Chondrocyte (in vitro differentiated cells): ENCODE measurements at places on chromosomes 6 and 20.

GRCh38 chr6:33751771-33752645, 5.3 kb upstream of the IP6K3 start:
- no peak for DNase-seq

- no peak for DNase-seq
Observed at GRCh38 chr20:50415516-50416268, 94.5 kb upstream of the PTPN1 start.

DNA sequence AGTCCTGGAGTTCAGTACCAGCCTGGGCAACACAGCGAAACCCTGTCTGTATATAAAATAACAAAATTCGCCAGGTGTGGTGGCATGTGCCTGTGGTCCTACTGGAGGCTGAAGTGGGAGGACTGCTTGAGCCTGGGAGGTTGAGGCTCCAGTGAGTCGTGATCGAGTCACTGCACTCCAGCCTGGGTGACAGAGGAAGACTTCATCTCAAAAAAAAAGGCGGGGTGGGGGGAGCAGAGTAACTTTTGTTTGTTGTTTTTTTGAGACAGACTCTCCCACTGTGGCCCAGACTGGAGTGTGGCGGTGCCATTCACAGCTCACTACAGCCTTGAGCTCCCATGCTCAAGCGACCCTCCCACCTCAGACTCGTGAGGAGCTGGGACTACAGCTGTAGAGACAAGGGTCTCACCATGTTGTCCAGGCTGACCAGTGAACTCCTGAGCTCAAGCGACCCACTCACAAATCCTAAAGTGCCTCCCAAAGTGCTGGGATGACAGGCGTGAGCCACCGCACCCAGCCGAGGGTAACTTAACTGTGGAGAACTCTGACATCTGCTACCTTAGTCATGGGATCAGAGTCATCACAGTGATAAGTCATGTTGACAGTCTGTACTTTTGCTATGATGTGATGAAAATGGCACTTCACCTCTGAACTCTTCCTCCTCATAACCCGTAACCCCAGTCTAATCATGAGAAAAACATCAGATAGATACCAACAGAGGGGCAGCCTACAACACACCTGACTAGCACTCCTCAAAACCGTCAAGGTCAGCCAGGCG, 16.5 kb downstream of the PEDS1 start:
- no peak for DNase-seq

- no peak for DNase-seq
Observed at GRCh38 chr6:25010902-25011625, 75.3 kb upstream of the RIPOR2 start.

DNA sequence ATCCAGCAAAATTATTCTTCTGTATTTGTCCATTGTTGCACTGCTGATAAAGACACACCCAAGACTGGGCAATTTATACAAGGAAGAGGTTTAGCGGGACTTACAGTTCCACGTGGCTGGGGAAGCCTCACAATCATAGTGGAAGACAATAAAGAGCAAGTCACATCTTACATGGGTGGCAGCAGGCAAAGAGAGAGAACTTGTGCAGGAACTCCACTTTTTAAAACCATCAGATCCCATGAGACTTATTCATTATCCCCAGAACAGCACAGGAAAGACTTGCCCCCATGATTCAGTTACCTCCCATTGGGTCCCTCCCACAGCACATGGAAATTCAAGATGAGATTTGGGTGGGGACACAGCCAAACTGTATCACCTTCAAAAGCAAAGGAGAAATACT, 286.5 kb upstream of the ECI2 start:
- no peak for DNase-seq

DNA sequence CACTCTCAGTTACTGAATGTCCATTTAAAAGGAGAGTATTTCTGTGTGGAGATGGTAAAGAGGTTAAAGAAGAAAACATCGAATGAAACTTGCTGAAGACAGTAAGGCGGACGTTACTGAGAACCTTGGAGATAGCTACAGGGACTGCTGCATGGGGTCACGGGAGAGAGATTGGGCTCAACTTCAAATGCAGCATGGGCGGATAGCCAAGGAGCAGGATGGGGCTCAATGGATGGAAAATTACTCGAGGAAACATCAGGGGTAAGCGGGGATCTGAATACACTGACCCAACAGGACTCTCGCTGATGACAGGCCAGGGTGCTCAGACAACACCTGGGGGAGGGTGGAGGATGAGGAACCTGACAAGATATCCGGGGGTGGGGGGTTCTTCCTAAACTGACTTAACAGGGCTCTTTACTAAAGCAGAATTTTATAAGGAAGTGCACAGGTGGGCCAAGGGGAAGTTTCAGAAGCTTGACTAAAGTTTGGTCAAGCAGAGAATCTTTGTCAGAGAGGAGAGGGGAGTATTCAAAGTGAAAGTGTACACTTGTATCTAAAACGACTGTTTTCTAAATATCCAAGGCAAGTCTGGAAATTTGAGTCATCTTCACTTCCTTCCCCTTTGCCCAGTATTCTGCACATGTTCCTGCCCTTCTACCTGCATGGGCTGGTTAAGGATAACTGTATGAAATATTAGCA, 22.8 kb downstream of the ECT2L start:
- no peak for DNase-seq

- DNase-seq: peak; percentile 59
Observed at GRCh38 chr6:170097505-170098427, 193.1 kb downstream of the DLL1 start.
